Activated T-helper 1 cell treated with anti-CD3 and anti-CD28 coated beads, Interleukin-2, amount 50 U/mL, for 16 hours (primary cell): ENCODE measurements at places on chromosomes 5 and 9.

DNA sequence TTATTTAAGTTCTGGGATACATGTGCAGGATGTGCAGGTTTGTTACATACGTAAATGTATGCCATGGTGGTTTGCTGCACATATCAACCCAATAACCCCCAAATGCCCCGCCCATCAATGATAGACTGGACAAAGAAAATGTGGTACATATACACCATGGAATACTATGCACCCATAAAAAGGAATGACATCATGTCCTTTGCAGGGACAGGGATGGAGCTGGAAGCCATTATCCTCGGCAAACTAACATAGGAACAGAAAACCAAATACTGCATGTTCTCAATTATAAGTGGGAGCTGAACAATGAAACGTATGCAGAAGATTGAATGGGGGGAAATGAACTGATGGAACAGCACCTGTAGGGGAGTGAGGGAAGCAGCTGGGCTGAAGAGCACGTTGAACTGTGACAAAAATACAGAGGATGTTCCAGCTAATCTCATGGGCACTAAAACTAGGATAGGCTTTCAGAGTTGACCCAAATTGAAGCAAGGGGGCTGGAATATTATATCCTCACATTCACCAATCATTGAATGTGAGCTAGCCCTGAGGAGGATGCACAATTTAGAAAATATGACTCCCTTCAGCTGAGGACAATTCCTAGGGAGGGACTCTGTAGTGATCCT lies 70.5 kb upstream of the OSMR start:
- no peak for DNase-seq

DNA sequence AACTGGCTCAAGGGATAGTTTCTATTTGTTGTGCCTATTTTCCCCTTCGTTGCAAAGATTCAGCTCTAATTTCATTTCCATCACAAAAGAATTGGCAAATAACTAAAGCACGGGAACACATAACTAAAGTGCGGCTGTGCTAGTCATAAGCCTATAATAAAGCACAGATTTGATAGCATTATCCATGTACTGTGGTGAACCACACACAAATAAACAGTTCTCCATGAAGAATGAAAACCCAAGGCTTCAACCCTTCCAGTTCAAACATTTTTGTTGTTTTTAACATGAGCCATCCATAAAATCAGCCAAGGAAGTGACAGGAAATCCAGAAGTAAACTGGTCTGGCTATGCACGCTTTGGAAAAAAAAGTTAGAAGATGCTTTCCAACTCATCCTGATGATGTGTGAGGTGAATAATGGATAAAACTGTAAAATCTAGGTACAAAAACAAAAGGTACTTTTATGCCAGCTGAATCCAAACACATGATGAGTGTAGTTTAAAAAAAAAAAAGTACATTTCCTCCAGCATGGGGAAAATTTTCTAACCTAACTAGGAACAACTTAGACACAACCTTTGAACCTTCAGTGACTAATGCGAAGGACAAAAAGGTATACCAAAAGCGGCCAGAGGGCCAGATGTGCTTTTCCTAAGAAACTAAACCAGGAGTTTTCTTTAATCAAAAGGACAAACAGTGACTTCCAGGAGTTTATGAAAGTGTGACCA lies 10.2 kb downstream of the ZNF608 start:
- no peak for DNase-seq

GRCh38 chr5:147169399-147169798 lies 65.4 kb upstream of the STK32A start:
- DNase-seq: no peak

- DNase-seq: no peak
Measured at GRCh38 chr9:74499770-74500583, 2.8 kb downstream of the RORB start.

- no peak for DNase-seq
Measured at GRCh38 chr9:116572095-116572748, 114.9 kb upstream of the TRIM32 start.

DNA sequence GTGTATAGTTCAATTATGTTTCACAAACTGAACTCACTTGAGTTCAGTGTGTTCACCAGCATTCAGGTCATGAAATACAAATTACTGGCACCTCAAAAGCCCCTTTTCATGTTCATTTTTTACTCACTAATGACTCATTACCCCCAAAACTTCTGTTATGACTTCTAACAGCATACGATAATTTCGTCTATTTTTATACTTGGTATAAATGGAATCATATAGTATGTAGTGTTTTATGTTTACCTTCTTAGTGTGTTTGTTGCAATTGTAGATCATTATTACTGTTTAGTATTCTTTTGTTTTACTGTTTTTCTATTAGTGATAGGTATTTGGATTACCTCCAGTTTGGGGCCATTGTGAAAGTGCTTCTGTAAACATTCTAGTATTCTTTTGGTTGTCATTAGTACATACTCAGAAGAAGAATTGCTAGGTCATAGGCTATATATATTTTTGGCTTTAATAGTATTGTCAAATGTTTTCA lies 33.4 kb downstream of the DDX4 start:
- DNase-seq: no peak
